GM23338 (cell line): ENCODE measurements at places on chromosomes 11 and 22.
A peak's percentile ranks its signal among the peaks of the same experiment; 100 is the strongest.

DNA sequence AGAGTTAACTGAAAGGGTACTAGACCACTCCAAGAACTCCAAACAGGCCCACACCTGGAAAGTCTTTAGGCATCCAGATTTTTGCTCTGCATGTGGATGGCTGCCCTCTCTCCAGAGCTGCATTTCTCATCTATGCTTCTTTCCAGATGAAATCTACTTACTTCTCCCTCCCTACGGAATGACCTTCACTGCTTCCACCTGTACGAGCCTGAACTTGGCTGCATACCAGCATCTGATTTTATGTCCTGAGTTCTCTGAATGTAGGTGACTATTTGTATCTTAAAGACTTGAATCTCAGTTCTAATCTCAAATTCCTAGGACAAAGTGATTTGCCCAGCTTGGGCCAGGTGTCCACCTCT is 13.3 kb downstream of the CELF1 start:
- DNase-seq, result no peak

DNA sequence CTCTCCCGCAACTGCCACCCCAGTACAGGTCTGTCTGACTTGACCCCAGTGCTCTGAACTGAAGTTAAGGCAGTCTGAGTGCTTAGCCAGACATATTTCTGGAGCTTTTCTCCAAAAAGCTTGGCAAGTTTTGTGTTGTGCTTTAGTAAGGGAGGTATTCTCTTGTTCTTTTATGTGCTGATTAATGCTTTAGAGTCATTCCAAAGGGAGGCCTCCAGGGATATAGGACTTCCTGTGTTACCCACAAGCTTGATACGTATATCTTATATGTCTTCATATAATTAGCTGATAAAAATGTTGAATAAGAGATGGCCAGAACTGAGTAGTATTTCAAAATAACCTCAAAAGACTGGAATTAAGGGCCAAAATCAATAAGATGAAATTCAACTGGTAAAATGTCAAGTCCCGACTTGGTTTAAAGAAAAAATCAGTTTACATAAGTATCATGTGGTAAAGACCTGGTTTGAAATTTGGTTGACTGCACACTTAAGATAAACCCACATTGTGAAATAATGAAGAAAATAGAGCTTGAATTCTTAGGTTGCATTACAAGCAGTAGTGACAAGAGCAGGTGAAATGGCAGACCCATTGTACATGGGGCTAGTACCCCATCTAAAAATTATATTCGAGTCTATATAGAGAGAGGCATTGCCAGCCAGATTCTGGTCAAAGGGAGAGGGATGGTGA is 226.9 kb downstream of the SNX19 start:
- no peak for DNase-seq

GRCh38 chr11:120281143-120281795 is 41.3 kb downstream of the POU2F3 start:
- no peak for DNase-seq

- no peak for DNase-seq
Measured at GRCh38 chr11:17383461-17383860, 5.0 kb downstream of the KCNJ11 start.

DNA sequence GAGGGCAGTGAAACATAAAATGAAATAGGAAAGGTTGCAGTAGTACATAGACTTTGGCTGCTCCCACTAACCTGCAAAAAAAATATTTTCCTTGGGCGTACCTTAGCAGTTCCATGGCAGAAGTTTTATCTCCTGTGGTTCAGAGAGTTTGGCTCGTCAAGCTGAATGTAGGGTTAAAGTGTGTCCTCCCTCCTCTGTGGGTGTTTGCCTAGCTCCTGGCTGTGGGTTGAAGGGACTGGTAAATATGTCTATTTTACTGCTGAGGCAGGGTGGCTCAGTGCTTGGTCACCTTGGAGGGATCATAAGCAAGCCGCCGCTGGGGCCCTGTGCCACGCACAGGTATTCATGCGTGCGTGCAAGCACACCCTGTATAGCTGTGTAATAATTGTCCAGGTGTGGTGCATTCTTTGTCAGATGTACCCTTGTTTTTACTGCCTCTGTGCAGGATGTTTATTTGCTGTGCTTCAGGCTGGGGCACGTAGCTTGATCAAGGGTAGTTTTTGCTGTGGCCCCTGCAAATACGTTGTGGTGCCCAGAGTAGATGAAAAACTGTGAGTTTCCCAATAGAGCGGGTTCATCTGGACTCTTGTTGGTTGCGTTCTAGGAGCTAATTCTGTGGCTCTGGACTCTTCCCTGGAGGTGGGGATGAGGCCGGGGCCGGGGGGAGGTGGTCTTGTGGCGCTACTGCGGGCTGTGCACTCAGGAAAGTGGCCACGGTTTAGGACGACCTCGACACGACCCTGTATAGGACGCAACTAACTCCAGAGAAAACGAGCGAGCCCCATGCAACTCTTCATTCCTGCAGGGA is 732 bp upstream of the SORL1 start:
- DNase-seq, result no peak

- DNase-seq, result no peak
Measured at GRCh38 chr22:23394525-23395326, 185.4 kb downstream of the IGLL1 start.

GRCh38 chr11:83493917-83494316 is 207.8 kb upstream of the CCDC90B start:
- DNase-seq, result no peak

GRCh38 chr11:9001736-9002135 is 2.1 kb downstream of the NRIP3 start:
- DNase-seq, result no peak

DNA sequence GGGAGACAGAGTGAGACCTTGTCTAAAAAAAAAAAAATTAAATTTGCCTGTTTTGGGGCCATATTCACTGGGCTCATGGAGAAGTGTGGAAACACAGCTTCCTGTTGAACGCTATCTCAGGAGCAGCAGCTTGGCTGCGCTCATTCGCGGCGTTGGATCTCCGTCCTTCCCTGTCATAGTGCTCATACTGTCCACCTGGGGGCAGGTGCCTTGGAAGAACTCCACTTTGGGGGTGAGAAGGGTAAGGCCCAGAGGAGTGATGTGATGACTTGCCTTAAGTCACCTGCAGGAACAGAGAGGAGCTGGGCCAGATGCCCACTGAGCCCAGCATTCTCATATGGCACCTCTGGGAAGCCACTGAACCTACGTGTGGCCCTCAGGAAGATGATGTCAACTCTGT is 82.8 kb downstream of the CABIN1 start:
- peak; percentile 26 for DNase-seq

GRCh38 chr22:24871611-24872205 is 65.7 kb downstream of the SGSM1 start:
- no peak for DNase-seq

DNA sequence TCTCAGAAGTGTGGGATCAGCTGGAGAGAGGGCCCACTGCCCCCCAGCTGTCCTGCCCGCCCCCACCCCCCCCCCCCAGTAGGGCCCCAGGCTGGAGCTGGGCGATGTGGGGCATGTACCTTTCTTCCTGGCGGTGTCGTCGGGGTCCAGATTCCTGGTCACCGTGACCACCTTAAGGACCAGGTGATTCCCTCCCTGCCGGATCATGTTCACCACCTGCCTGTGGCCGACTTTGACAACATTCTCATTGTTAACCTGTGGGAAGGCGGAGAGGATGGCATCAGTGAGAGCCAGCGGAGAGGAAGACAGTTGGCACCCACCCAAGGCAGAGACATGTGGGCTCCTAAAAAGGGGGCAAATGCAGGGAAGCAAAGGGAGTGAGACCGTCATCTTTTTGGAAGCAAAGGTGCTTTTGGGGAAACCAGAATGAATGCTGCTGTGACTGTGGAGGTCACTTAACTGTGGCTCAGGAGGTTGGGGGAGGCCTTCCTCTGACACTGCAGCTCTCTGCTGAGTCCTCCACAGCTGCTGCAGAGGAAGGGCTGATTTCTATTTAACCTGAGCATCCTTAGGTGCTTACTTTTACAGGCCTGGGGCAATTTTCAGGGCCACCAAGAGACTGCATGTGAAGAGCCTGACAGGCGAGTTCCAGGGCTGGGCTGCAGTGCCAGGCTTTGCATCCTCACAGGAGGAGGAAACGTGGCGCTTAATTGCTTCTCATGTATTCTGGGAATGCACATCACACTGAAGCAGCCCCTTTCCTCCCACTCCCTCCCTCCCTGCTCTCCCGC is 104.5 kb downstream of the CTTN start:
- DNase-seq, result no peak

GRCh38 chr11:110463153-110463552 is 33.4 kb downstream of the FDX1 start:
- DNase-seq, result peak; percentile 71

DNA sequence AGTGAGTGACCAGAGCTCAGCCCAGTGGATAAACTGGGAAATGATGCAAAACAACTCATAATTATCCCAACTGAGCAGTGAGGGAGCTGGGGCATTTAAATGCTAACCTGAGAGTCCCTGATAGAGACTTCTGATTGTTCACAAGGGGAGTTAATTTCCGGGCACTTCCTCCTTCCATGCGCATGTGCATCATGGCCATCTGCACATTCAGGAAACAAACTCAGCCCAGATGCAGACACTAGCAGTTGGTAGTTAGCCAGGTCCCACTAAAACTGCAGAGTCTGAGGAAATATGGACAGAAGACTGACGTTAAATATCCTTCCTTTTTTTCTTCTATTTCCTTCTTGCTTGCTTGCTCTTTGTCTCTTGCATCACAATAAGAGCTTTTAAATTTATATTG is 852.1 kb upstream of the LRRC4C start:
- no peak for DNase-seq

GRCh38 chr22:49983148-49984042 is 22.8 kb downstream of the PIM3 start:
- peak; percentile 65 for DNase-seq

- no peak for DNase-seq
Measured at GRCh38 chr22:34783436-34783835, 282.5 kb upstream of the ISX start.

DNA sequence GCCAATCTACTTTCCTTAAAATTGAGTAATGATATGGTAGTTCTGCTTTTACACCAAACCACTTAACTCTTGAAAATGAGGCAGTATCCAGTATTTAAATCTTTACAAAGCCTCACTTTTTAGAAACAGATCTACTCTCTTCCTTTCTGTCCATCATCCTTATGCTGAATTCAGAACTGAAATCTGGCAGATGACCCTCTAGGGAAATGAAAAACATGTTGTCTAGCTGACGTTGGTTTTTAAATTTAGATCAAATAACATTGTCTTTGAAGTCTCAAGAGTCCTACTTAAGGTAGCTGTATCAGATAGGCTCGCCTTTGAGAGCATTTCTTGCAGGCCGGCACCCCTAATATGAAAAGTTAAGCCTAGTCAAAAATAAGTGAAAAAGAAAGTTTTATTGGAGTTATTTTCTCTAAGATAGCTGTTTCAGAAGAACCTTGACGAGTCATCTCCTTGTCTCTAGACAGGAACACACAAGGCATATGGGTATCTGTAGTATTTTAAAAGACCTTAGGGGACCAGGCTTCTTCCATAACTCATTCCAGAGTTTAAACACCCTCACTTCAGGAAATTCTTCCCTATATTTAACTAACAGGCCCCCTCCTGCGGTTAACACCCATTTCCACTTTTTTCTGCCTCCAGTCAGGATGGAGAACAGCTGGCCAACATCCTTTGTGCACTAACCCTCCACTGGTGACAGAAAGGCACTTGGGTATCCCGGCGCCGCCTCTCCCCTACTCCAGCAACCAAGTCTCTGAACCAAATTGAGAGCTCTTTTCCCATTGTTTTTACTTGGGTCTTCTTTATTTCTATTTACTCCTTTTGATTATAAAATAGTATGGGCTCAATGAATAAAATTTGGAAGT is 81.2 kb downstream of the WNT11 start:
- no peak for DNase-seq

GRCh38 chr11:61609980-61610366 is 29.1 kb upstream of the SYT7 start:
- DNase-seq, result peak; percentile 72

GRCh38 chr11:116478669-116479668 is 293.8 kb downstream of the BUD13 start:
- DNase-seq, result no peak

- DNase-seq, result peak; percentile 48
Measured at GRCh38 chr22:45516923-45517675, 14.4 kb downstream of the FBLN1 start.

DNA sequence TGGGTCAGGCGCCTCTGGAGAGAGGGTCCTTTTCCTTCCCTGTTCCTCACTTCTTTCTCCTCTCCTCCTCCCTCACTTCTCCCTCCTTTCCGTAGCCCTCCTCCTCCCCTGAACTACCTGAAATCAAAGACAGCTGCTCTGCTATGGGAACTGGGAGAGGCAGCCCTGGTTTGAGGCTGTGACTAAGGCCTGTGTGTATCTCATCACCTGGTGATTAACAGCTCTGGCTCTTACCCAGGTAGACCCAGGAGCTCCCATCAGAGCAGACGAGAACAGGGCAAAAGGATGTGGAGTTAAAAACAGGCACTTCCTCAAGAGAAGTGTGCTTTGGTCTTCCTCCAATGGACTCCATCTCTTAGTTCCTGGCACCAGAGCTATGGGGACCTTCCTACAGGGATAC is 5.8 kb downstream of the ISX start:
- DNase-seq, result no peak

GRCh38 chr11:70624598-70624993 is 226.3 kb downstream of the CTTN start:
- DNase-seq, result no peak

- DNase-seq, result peak; percentile 28
Measured at GRCh38 chr11:100876815-100877520, 189.9 kb downstream of the ARHGAP42 start.

GRCh38 chr11:69496202-69496557 is 14.7 kb downstream of the LINC01488 start:
- no peak for DNase-seq

DNA sequence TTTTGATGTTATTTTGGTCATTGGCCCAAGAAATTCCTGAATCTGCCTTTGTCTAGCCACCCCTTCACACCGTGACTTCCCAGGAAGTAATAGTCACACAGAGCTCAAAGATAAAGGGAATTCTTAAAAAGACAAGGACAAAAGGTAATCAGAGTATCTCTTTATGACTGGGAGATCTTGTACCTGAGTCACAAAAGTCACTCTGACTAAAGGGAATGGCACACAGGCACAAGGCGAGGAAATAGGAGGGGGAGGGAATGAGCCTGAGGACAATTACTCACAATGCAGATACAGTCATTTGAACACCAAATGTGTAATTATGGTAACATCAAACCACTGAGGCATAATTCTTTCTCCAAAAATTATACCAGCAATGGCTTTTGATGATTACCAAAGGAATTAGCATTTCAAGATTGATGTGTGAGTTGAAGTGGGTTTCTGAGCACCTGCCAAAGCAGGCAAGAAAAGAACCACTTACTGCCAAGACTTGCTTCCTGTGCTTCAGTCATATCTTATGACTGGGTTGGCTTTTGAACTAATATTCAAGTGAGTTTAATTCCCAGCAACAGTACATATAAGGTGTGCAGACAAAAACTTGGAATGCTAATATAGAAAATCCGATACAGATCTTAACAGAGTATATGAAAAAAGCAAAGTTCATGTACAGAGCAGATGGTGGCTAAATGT is 856.4 kb downstream of the LRRC4C start:
- DNase-seq, result no peak

GRCh38 chr11:18295316-18295715 is 26.6 kb downstream of the HPS5 start:
- DNase-seq, result no peak

- no peak for DNase-seq
Measured at GRCh38 chr11:108891143-108891542, 226.3 kb downstream of the DDX10 start.

GRCh38 chr11:3913921-3914320 is 58.5 kb downstream of the STIM1 start:
- DNase-seq, result no peak

GRCh38 chr11:95119361-95120060 is 29.9 kb downstream of the ENDOD1 start:
- no peak for DNase-seq

GRCh38 chr11:21622566-21622965 is 570.3 kb upstream of the ANO5 start:
- DNase-seq, result no peak

GRCh38 chr22:24367841-24368240 is 59.6 kb upstream of the ADORA2A start:
- DNase-seq, result no peak
